A549 treated with GW870086 at 1 μM for 4 hours (cell line): ENCODE measurements at places on chromosomes 5 and 9. TPM values are rescaled to one million over a fixed set of nuclear protein-coding genes. Genes with fewer than 3 reads are reported as not detected.

The TRIM23 gene
- 4.7 to 8.3 TPM (median 7.6 TPM) in 5 replicates for total RNA-seq

The PCDHGA9 gene
- total RNA-seq = 0.05 to 0.10 TPM (median 0.07 TPM) in 4 of 5 replicates, not detected in the other

The ETF1 gene
- total RNA-seq = 126 to 138 TPM (median 132 TPM) in 5 replicates

The GRAMD2B gene
- total RNA-seq = 0.81 to 1.5 TPM (median 0.98 TPM) in 5 replicates

The SURF4 gene
- total RNA-seq = 173 to 210 TPM (median 201 TPM) in 5 replicates

The BAAT gene
- total RNA-seq = 0.34 to 0.63 TPM (median 0.40 TPM) in 5 replicates

The ANKRD20A1 gene
- 0.51 to 1.5 TPM (median 1.1 TPM) in 5 replicates for total RNA-seq

The C9orf153 gene
- total RNA-seq = 0.08 to 0.65 TPM (median 0.17 TPM) in 3 of 5 replicates, not detected in the others

The FAM221B gene
- not detected in 5 replicates for total RNA-seq

The DEPDC1B gene
- total RNA-seq = 14.6 to 18.6 TPM (median 15.0 TPM) in 5 replicates

The ENTREP1 gene
- 0.41 to 0.75 TPM (median 0.58 TPM) in 5 replicates for total RNA-seq

The IRX1 gene
- not detected in 5 replicates for total RNA-seq

The OR2V2 gene
- total RNA-seq = not detected in 5 replicates
